Urothelium cell line (cell line): ENCODE measurements at places on chromosomes 1 and 21.
A peak's percentile ranks its signal among the peaks of the same experiment; 100 is the strongest.

DNA sequence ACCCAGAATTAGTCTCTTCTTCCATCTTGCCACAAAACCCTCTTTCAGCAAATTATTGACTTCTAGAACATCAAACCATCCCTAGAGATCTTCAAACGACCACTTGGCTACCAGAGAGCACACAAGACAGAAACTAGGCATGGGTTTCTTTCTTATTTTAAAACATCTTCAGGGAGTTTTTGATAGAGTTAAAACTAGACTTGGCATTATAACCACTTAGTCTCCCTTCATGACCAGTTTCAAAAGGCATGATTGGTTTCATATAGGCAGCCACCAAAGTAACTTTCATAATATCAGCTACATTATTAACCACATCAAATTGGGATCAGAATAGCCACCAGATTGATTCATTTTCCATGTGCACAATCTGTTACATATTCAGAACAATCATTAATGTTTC lies 368.4 kb upstream of the GREM2 start:
- no peak for DNase-seq

DNA sequence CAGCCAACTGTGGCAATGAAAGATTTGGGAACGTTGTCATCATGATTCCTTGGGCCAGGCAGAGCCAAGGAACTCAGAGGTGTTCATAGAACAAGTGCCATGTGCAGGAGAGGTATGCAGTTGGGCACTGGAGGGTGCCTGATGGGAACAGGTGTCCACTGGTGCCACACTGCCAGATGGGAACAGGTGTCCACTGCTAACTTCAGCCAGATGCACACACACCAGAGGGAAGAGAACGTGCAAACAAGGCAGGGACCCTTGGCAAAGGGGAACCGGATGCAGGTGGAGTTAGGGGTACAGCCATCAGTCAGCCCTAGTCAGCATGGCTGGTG lies 13.5 kb downstream of the OLFML2B start:
- no peak for DNase-seq

DNA sequence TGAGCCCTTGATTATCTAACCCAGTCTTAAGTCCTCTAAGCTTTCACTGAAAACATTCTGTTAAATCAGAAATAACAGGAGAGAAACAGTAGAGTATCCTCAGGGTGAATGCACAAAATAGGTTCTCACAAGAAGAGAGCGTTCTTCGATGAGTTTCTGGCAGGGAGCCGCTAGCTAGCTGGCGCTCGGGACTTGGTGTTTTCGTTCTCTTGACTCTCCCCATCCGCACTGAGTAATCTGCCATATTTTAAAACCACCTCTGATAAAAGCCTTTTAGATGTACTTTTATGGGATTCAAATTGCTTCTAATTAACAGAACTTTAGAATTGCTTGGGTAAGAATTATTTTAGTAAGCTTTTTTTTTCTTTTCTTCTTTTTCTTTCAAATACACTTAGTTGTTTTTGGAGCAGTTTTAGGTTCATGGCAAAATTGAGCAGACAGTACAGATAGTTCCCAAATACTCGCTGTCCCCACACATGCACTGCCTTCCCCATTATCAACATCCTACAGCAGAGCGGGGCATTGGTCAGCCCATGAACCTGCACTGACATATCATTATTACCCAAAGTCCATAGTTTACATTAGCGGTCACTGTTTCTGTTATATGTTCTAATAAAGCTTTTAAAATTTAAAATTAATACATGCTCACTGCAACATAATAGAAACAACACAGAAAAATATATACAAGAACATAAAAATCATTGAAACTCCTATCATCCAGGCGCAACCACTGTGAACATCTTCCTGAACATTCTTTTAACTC lies 35.4 kb downstream of the PRDM2 start:
- no peak for DNase-seq

DNA sequence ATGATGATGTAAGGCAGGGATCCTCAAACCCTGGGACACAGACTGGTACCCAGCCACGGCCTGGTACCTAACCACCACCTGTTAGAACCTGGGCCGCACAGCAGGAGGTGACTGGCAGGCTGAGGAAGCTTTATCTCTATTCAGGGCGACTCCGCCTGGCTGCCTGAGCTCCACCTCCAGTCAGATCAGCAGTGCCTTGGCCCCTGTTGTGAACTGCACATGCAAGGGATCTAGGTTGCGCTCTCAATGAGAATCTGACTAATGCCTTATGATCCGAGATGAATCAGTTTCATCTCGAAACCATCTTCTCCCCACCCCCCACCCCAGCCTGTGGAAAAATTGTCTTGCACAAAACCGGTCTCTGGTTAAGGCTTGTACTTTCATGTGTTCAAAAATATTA lies 4.2 kb downstream of the RNPC3 start:
- no peak for DNase-seq

GRCh38 chr1:151803164-151803563 lies 2.1 kb downstream of the LINGO4 start:
- DNase-seq = no peak

DNA sequence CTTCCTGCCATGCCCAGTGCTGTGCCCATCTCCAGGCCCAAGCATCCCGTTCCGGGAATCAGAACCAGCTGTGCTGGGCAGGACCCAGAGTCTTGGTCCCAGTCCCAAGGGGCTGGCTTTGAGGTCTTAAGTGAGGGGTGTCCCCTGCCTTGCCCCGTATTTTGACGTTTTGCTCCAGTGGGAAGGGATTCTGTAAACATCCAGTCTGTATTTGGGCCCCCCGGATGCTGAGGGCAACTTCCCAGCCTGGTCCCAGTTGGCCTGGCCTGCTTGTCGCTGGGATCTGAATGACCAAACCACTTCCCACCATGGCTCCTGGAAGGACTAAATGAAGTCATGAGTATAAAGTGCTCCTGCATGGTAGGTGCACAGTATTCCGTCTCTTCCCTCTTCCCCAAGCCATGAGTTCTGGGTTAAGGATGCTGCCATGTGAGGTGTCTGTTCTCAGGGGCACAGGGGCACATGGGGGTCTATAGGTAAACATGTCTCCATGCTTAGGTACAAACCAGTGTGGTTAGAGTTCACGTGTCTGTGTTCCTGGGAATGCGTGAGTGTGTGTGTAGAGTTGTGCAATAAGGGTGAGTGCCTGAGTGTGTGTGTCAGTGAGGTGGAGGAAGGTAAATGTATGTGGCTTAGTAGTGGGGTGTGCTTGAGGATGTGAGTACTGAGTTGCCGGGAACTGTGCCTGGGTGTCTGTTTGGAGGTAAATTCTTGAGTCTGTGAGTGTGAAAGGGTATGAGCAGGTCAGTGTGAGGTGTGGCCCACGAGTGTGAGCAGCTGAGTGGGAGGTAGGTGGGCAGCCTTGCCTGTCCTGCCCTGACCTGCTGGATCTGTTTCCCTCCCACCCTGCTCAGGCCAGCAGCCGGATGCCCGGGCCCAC lies 1.5 kb downstream of the B4GALT2 start:
- no peak for DNase-seq

GRCh38 chr1:179177182-179177581 lies 52.3 kb downstream of the ABL2 start:
- DNase-seq = no peak

DNA sequence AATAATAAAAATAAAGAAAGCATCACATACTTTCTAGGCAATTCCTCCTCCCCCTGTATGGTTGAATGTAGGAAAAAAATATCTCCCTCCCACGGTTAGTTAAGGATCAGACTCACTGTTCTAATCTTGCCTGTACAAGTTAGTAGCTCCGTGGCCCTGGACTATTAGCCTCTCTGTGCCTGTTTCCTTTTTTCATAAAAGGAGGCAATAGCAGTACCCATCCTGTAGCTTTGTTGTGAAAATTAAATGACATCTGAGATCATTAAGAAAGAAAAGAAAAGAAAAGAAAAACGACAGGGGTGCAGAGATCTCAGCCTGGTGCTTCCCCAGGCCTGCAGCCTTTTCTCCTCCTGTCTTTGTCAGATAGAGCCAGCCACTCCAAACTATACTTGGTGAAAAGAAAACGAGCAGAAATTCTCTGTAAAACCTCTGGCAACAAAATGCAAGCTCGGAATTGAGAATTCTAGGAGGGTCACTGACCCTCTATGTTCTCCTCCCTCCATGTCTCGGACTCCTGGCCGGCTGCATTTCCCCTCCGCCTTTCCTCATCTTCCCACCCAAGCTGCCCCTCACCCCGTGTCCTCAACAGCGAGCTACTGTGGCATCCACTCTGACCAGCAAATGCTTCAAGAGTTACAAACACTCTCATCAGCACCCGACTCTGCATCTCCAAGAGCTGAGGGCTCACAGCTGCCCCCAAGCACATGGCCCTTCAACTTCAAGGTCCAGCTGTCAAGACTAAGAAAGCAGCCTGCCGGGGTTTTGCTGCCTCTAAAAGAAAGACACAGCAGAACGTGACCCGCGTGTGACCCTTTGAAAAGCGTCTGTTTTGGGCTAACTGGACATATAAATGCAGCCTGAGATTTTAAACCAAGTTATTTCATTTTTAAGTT lies 13.6 kb downstream of the RIPK4 start:
- DNase-seq = no peak

DNA sequence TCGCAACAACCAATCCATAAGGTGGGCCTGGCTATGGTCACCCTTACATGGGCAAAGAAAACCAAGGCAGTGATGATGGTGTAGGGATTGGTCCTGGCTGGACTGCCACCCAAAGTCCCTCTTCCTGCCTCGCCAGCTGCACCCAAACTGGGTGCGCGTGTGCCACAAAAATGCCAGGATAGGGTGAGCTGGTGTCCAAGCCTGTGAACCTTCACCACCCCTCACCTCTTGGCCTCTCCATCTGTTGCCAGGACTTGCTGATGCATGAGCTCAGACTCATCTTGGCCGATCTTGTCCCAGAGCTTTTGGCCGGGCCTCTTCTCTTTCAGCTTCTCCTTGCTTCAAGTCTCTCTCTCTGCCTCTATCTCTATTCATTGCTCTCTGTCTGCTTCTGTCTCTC lies 41.8 kb downstream of the FOXD2 start:
- no peak for DNase-seq

- no peak for DNase-seq
Observed at GRCh38 chr1:234701737-234702341, 91.9 kb upstream of the IRF2BP2 start.

DNA sequence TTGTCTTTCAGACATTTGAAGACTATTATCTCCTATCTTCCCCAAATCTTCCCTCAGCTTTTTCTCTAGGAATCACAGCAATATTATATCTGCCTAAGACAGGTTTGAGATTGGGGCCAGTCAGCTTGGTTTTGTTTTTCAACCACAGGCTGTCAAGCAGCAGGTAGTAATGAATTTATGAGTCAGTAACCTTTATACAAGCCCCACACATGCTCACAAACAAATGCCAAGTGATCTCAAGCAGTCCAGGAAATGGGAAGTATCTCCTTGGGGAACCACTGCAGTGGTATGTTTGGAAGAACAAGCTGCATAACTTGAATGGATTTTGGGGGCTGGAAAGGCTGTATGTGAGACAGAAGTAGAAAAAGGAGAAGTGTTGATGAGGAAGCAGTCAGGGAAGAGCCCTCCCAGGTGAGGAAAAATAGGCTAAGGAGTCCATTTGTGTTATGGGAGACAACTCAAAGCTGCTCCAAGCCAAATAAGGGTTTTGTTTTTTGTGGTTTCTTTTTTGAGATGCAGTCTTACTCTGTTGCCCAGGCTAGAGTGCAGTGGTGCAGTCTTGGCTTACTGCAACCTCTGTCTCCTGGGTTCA lies 2.1 kb downstream of the DHDDS start:
- no peak for DNase-seq

DNA sequence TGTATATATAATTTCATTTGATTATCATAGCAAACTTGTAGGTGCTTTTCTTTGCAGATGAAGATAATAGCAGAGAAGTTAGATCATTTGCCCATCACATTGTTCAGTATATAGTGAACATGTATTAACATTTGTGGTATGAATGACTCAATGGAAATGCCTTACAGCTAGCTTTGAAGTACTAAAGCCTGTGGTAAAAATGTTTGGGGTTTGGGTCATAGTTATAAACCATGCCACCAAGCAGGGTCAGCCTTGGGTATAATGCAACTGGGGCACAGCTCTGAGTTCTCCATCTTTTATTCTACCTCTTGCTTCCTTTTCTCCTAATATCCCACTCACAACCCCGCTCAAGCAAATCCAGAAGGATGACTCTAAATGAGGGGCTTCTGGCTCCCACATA lies 141.6 kb downstream of the KCNT2 start:
- DNase-seq = peak; percentile 41

DNA sequence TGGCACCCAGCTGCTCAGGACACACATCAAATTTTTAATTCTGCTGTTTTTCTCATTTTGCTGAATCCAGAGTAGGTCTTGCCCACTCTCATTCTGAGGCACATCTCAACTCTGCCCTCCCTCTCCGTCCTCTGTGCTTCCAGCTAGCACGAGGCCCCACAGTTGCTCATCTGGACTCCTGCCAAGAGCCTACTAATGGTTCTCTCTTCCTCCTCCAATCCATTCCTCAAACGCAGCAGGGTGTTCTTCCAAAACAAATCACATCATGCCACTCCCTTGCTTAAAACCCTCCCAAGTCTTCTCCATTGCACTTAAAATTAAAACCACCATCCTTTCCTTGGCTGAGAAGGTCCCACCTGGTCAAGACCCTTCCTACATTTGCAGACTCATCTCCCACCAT lies 49.8 kb upstream of the SCAF4 start:
- peak; percentile 63 for DNase-seq

GRCh38 chr1:154485106-154485505 lies 16.9 kb upstream of the TDRD10 start:
- DNase-seq = no peak

- DNase-seq = no peak
Observed at GRCh38 chr1:25848531-25848930, 10.7 kb downstream of the AUNIP start.

DNA sequence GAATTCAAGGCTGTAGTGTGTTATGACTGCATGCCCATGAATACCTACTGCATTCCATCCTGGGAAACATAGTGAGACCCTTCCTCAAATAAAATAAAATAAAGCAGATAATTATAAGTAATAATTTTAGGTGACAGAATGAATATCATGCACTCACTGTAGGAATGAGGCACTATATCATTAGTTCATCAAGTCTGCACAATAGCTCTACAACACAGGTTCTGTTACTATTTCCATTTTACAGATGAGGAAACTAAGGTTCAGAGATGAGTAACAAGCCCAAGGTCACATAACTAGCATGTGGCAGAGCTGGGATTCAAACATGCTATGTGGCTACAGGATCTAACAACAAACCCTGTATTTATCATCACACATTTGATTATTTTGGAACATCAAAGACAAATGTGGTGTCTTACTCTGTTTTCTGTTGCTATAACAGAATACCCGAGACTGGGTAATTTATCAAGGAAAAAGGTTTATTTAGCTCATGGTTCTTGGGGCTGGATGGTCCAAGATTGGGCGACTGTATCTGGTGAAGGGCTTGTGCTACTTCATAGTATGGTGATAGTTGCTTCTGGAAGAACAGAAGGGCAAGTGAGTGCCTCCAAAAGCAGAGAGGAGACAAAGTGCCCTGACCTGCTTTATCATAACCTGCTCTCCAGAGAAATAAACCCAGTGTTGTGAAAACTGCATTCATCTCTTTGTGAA lies 4.8 kb upstream of the ZNF691 start:
- DNase-seq = no peak

DNA sequence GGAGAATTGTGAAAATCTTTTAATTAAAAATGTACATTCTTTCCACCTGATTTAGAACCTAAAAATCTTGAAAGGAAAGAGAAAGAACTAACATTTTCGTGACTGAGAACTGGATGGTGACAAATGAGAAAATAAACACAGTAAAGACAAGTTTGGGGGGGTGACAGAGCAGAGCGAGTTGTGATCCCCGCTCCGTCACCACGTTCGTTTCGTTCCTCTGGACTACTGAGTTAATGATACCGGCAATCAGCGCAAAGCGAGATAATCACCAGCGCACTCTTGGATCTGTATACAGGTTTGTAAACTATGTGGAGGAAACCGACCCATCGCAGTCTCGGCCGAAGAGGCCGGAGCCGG lies 31.2 kb upstream of the CFAP126 start:
- no peak for DNase-seq

GRCh38 chr1:25478633-25479032 lies 47.9 kb downstream of the MACO1 start:
- DNase-seq = no peak
